ENCODE measurements at places on chromosomes 13 and 19. TPM values are rescaled to one million over a fixed set of nuclear protein-coding genes. Genes with fewer than 3 reads are reported as not detected.

- DNase-seq, result no peak
These were observed 12.8 kb downstream of the DCUN1D2 start for GRCh38 chr13:113477724-113478123.

GRCh38 chr19:23867895-23868294 lies 46.8 kb upstream of the ZNF726 start:
- DNase-seq, result no peak

GRCh38 chr13:68439817-68440216 lies 1209.7 kb upstream of the PCDH9 start:
- no peak for DNase-seq

ACP5 gene
- 0.45 TPM for total RNA-seq

ZNF99 gene
- not detected for total RNA-seq

PTPRH gene
- total RNA-seq, result 0.54 TPM

- DNase-seq, result no peak
These were observed 1284.5 kb downstream of the SLITRK1 start for GRCh38 chr13:82597747-82598146.

TMEM238 gene
- 0.59 TPM for total RNA-seq

FPR1 gene
- total RNA-seq, result not detected

GRCh38 chr19:29681422-29682235 lies 16.4 kb downstream of the PLEKHF1 start:
- DNase-seq, result no peak

All from chondrocyte (in vitro differentiated cells).